ENCODE measurements at places on chromosomes 4 and X. TPM values are rescaled to one million over a fixed set of nuclear protein-coding genes. Genes with fewer than 3 reads are reported as not detected.

DNA sequence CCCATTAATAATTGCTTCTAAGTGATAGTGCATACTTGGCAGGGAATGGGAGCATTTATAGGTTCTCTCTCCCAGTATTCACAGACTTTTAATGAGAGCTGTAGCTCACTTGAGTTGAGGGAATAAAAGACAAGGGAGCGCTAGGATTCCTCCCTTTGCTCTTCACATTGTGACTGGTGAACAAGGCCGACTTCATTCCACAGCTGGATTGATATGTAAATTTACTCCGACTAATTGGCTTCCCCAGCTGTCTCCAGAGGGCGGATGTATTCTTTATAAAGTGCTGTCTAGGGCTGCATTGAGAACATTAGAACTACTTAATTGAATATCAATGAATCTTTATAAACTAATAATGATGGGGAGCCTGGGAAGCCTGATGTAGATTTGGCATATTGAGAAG lies 63.4 kb downstream of the GPR50 start:
- DNase-seq, result peak; percentile 78

- DNase-seq, result peak; percentile 71
These were observed 43.8 kb downstream of the TNIP2 start for GRCh38 chr4:2712261-2712842.

GRCh38 chr4:7029212-7029611 lies 14.0 kb upstream of the TADA2B start:
- DNase-seq, result no peak

GRCh38 chr4:122045533-122045932 lies 93.7 kb upstream of the TRPC3 start:
- DNase-seq, result no peak

GRCh38 chrX:8864161-8864560 lies 63.0 kb upstream of the FAM9A start:
- DNase-seq, result peak; percentile 34

GRCh38 chrX:101787934-101788333 lies 128.3 kb upstream of the ARMCX2 start:
- peak; percentile 12 for DNase-seq

DNA sequence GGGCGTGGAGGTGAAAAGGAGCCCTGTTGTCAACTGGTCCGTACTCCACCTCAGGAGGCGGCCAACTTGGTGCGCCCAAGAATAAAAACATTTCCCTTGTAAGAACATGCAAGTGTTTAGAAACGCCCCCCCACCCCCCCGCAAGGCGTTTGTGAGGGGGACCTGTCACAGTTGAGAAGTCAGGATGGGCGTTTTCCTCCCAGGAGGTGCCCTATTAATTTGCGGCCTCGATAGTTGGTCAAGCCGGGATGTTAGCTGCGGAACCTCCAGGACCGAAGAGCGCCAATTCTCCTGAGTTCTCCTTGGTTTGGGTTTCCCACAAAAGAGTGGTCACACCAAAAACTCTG lies 651 bp upstream of the SAP30 start:
- no peak for DNase-seq

DNA sequence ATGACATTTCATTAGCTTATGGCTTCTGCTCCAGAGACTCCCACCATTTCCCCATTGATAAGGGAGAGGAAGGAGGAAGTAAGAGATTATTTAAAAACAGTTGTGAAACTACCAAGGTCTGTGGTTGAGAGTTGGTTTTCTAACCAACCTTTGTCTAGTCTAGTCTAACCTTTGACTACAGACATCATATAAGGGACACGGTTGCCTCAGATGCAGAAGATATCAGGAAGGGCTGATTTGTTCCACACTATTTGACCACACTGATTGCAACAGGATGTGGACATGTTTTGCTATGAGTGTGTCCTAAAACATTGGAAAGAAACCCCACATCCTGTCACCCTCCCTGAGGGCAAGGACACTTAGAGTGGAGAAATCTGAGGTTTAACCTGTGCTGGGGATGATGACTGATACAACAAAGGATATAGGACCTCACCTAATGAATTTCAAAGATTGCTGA lies 53.0 kb downstream of the COQ2 start:
- DNase-seq, result no peak

GRCh38 chr4:127799711-127800110 lies 17.6 kb downstream of the HSPA4L start:
- DNase-seq, result no peak

GRCh38 chr4:139900964-139901376 lies 235.4 kb downstream of the MGST2 start:
- DNase-seq, result no peak

EMCN gene
- not detected for total RNA-seq

CT45A3 gene
- total RNA-seq, result not detected

GRCh38 chr4:127822430-127822829 lies 40.3 kb downstream of the HSPA4L start:
- no peak for DNase-seq

GABRB1 gene
- 0.97 TPM for total RNA-seq

DNA sequence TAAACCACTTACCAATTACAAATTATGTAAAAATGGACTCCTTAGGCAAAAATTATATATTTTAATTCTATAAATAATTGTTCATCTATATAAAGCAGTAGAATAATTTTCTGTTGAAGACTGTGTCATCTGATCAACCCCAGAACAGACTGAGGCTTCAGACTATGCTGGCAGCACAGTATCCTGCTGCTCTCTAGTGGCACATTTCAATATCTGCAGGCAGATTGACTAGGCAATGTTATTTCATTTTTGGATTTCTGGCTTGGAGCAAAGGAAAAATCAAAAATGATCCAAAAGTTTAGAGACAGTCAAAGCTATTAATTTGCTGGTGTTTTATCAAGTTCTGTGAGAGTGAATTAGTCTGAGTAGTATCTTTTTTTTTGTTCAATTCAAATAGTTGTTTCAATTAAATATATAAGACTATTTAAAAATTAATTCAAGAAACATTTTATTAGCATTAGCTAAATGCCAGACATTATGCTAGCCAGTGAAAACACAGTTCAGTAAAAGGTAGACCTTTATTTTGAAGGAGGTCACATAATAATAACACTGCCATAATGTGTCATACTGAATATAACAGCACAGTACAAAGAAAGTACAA lies 21.3 kb upstream of the SULT1E1 start:
- peak; percentile 53 for DNase-seq

DNA sequence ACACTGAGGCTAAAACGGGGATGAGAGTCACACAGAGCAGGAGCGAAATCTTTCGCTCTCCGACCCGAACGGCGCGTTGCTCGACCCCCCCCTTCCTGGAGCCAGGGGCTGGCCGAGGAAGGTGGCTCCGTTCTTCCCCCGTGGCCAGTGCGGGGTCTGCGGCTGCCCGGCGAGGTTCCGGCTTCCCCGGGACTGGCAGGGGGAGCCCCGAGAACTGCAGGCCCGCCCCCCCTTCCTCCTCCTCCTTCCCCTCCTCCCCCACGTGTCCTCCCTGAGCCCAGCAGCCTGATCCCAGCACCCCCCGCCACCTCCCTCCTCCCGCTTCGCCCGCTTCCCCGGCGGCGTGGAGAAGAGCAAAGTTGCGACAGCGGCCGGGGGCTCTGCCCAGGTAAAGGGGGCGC lies 2.4 kb upstream of the BCORL1 start:
- DNase-seq, result no peak

- DNase-seq, result no peak
These were observed 689.8 kb downstream of the KCTD8 start for GRCh38 chr4:43758836-43759235.

- DNase-seq, result no peak
These were observed 19.6 kb upstream of the SASH3 start for GRCh38 chrX:129760155-129760554.

GPAT3 gene
- total RNA-seq, result 5.7 TPM

GRCh38 chr4:113375964-113376666 lies 326.7 kb downstream of the ANK2 start:
- DNase-seq, result no peak
